Jurkat, Clone E6-1 (cell line): ENCODE measurements at places on chromosomes 16 and 17.

DNA sequence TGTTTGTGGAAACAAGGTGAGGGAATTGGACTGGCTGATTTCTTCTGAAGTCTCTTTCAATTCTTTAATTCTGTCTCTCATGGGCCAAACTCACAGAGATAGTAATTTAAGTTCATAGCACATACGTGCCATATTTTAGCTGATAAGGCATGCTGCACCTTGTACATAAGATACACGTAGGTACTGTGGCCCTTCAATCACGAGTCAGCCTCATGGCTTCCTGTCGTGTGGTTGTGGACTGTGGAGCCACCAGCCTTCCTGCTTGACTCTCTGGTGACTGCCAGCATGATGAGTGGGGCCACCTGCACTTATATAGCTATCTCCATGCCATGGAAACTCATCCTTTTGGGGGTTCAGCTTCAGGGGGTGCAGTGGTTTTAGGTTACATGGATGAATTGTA is 25.1 kb downstream of the KSR1 start:
- DNase-seq: peak; percentile 79

DNA sequence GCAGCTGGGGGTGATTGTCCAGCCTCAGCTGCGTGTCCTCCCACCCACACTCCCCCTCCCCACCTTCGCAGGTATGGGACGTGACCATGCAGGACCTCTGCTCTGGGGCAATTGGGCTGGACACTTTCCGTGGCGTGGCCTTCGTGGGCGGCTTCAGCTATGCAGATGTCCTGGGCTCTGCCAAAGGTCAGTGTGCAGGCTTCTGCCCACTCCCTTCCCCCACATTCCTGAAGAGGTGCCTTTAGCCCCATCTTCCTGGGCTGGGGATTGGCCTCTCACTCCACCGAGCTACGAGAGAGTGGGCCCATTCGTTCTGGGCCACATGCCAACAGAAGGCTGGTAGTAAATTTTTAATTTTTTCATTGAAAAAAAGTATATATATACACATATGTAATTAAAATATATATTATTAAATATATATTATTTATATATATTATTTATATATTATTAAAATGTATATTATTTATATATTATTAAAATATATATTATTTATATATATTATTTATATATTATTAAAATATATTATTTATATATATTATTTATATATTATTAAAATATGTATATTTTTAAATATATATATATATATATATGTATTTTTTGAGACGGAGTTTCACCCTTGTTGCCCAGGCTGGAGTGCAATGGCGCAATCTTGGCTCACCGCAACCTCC is 18.5 kb downstream of the PFAS start:
- DNase-seq: no peak

GRCh38 chr16:2511128-2511800 is 2.5 kb upstream of the ATP6V0C start:
- DNase-seq: no peak

- no peak for DNase-seq
These were observed 13.7 kb downstream of the ACSM1 start for GRCh38 chr16:20683812-20684211.

DNA sequence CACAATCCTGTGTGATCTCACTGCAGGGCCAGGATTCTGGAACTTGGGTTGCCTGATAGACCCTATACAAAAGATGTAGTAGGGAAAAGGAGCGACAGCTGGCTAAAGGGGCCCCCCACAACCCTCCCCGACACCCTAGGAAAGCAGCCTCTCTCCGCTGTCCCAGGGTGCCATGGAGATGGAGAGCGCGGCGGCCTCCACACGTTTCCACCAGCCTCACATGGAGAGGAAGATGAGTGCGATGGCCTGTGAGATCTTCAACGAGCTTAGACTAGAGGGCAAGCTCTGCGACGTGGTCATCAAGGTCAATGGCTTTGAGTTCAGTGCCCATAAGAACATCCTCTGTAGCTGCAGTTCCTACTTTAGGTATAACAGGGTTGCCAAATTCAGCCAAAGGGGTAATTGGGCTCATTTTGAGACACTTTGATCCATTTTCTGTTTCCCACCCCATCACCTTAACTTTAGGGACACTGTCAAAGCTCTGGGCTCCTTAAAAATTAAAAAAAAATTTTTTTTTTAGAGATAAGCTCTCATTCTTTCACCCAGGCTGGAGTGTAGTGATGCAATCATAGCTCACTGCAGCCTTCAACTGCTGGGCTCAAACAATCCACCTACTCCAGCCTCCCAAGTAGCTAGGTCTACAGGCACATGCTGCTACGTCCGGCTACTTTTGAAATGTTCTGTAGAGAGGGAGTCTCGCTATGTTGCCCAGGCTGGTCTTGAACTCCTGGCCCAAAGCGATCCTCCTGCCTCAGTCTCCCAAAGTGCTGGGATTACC is at the start of gene KLHL10:
Gene KLHL10, plus strand, starts transcription at position 65 of the 778 bp plus-strand sequence. Its CDS starts 108 bp downstream, at position 173.
- no peak for DNase-seq
